ENCODE measurements at places on chromosomes 5 and 9.

GRCh38 chr5:97044052-97044451 is 98.4 kb downstream of the LIX1 start:
- DNase-seq = no peak

GRCh38 chr9:38337706-38338264 is 54.7 kb upstream of the ALDH1B1 start:
- DNase-seq = no peak

- no peak for DNase-seq
These were observed 280.1 kb upstream of the PUM3 start for GRCh38 chr9:3124001-3124400.

DNA sequence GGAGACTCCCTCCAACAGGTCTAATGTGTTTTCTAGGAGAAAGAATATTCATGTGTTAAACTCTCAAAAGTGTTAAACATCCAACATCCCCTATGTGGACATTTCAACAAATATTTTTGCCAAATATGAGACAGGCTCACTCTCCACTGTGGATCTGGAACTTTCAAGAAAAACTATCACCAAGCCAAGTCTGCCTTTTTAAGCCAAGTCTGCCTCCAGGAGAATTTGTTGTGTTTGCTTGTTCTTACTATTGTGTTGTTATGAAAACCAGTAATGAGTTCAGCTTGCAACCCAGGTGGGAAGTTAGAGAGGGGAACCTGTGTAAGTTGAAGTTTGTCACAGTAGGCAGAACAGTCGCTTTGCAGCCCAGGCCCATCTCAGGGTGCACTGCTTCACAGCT is 228.1 kb downstream of the NFIB start:
- no peak for DNase-seq

DNA sequence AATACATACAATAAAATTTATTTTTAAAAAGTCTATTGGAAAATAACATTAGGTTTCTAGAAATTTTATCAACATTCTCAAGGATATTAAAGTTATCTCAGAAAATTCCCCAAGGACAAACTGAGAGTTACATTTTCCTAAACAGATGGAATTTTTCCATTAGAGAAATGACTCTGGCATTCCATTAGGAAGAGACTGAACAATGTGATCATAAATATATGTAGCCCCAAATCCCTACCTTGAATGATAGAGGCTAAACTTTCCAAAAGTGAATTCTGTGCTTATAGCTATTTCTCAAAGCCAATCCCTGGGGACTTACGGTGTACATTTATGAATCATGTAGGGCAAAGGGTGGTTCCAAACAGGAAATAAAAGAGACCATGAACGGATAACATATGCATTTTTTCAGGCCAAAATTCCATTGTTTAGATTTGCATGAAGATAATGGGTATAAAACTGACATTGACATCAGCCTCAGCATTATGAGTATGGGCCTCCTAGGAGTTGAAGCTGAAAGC is 1181.0 kb upstream of the DMAC1 start:
- DNase-seq = no peak

GRCh38 chr5:114419959-114420358 is 58.1 kb downstream of the KCNN2 start:
- no peak for DNase-seq

DNA sequence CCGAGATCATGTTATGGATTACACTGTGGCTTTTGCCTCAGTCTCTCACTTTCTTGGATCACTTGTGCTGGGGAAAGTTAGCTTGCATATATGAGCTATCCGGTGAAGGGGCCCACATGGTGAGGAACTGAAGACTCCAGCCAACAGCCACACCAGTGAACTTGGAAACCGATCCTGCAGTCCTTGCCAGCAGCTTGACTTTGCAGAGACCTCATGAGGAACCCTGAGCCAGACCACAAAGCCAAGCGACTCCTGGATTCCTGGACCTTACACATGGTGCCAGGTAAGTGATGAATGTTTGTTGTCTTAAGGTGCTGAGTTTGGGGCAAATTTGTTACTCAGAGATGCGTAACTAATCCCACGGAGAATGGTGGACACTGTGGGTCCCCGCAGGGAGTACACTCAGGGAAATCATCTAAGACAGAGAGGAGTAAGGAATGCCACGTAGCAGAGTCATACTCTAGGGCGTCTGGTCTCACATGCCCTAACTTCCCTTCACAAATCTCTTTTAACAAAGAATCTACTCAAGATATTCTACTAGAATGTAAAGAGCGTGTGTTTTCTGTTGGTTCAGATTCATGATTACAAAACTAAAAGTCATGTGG is 76.5 kb upstream of the PJA2 start:
- DNase-seq = no peak

GRCh38 chr9:121196389-121196788 is 5.3 kb downstream of the RAB14 start:
- no peak for DNase-seq

DNA sequence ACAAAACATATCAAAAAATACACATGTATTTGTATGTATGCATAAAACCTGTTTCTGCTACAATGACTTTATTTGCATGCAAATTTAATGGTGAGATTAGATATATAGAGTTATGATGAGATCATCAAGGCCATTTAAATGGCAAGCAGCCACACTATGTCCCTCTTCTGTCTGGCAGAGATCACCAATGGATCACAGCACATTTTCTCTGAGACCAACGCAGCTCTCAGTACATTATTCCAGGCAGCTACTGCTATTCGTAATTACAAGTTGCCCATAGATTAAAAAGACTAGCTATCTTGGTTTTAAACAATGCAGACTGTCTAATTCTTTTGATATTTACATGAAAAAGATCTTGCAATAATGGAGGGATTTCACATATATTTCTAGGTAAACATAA is 629.5 kb downstream of the PDE4D start:
- no peak for DNase-seq

DNA sequence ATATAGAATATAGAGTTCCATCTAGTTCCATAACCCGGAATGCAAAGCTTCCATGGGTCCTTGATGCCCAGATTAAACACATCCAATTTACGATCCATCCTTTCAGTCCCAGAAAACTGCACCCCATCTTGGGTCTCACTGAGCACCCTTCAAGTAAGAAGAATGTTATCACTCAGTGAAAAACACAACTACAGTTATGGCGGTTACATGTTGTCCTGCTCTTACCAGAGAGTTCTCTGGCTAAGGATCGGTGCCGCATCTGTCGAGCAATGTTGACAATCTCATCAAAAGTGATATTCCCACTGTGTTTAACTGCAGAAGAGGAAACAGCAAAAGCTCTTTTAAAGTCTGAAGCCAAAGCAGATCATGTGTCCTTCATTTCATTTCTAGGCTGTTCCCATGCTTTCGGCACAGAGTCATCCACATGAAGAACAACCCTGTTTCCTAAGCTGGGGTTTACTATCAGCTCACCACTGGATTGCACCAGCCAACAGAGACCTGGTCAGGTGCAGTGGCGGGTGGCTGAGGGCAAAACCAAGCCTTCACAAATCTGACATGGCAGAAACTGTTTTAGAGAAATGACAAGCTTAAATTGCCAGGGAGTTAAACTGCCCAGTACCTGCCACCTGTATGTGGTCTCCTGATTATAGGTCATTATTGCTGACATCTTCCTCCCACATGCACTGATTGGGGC is 2.9 kb downstream of the RPL12 start:
- DNase-seq = no peak

GRCh38 chr5:54742417-54742891 is 224.9 kb downstream of the SNX18 start:
- DNase-seq = no peak

DNA sequence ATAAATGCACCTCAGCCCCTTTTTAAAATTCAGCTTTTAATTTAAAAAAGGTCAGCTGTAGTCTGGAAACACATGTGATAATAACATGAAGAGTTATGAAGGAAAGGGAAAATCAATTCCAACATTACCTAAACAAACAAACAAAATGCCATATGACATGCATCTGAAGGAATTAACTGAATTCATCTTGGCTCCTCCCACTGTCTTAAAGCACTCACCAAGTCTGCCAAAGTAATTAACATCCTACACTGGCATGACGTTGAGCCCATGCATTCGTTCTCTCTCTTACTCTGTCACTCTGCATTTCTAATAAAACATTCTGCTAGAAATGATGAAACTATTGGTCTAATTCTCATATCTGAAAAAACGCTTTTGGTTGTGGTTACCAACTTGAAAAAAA is 37.7 kb downstream of the TSSK1B start:
- no peak for DNase-seq

DNA sequence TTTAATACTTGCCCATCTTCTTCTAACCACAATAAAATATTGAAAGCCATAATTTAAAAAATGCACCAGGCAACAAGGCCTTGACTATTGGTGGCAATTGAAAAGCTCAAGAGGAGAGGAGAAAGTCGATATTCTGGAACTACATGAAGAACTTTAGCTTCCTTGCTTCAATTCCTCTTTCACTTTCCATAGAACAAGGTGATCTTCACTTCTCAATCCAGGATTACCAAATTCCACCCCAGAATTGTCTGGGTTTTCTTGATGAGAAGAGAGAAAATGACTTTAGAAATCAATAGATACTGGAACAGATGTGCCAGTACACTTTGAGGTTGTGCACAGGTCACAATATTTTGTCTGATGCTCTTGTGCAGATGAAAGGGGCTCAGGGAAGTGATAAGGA is 52.2 kb downstream of the PTCD2 start:
- no peak for DNase-seq

- no peak for DNase-seq
These were observed 25.9 kb downstream of the MTRR start for GRCh38 chr5:7894860-7895259.

DNA sequence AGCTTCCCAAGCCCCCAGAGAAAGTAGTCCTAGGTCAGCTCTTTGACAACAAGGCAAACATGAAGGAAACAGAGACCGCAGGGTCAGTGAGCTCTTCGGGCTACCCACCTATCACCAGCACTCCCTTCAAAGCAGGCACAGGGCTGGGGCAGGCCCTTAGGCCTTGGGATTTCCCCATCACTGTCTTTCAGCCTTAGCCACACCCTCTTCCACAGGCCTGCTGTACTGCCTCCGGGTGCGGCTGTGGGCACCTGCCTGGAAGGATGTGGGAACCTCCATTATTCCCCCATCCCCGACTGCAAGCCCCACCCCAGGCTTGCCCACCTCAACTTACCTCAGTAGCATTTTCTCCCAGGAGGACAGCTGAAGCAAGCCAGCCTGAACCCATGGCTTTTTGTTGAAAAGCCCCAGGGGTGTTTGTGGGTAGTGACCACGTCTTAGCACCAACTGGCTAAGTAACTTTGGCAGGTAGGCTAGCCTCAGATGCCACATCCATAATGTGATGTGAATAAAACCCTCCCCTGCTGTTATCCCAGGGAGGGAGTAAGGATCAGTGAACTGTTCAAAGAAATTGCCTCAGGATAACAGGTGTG is 100.2 kb downstream of the PIK3R1 start:
- DNase-seq = no peak

- no peak for DNase-seq
These were observed 577 bp downstream of the AP3S1 start for GRCh38 chr5:115842089-115842935.

DNA sequence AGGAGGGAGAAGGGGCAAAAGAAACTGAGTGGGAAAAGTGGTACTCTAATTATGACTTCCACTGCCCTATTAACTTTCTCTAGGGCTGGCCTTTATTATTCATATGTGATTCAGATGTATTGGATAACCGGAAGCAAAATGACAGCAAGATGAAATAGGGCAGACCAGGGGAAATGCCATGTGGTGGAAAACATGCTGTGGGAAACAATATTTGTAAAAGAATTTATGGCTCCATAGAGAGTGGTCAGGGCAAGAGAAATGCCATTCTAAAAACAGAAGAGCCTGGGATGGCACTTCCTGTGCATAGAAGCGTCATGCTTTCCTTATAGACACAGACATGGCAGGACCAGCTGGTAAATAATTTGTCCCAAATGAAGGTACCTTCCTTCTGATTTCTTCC is 67.7 kb downstream of the MEGF10 start:
- no peak for DNase-seq

DNA sequence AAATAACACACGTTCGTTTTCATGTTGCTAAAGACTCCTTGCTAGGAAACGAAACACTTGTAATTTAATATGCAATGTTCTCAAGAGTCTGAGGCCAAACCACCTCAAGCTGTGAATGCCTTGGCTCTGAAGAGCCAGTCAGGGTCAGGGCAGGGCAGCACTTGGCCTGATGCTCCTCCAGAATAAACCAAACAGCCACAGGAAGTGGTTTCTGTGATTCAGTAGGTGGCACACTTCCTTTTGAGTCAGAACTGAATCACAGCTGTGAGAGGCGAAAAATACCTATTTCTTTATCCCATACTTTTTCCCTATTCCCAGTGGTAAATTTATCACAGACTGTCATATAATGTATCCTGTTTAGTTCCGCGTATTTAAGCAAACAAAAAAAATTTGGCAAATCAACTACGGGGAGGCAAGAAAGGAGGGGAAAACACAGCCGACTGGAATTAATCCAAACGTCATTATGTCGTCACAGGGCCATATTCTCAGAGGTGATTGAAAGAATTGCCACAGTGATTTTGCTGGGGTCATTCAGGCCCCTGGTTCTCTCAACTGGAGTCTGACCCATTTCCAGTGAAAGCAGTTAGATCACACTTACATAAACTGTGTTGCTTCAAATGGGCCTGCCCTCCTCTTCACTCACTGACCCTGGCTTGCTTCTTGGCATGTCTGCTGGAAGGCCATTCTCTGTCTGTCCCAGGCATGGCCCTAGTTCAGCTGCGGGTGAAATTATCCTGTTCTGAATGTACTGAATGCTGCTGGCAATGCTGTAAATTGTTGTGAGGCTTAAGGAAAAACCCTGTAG is 71.2 kb downstream of the ARRDC3 start:
- no peak for DNase-seq

DNA sequence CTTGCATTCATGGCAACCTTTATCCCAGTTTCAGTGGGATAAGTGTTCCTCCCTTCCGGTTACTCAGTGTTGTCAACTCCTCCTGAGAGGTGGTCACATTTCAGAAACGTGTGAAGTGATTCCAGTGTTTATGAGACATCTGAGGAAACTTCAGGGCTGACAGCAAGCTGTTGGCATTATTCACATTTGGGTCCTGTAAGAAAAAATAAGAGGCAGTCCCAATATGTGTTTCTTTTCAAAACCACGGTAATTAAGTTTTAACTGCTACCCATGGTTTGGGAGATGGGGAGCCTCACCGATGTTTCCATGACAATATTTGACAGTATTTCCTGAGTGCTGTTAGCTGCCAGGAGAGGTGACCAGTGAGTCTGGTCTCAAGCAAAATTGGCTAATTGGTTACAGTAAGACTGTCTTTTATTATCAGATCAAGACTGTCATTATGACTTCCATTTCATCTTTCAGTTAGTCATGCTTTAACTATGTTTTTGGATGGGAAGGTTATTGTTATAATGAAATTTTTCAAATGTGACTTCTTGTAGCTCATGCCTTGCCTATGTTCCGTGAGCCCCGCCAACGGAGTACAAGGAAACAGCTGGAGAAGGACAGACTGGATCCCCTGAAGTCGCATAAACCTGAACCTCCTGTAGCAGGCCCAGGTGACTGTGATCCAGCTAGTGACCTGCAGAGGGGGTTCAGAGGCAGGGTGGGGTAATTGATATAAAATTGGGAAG is 115.3 kb downstream of the GDNF start:
- DNase-seq = no peak

Data from cortex of kidney (tissue), 1 donor.